ENCODE measurements at places on chromosomes 7 and 10.

DNA sequence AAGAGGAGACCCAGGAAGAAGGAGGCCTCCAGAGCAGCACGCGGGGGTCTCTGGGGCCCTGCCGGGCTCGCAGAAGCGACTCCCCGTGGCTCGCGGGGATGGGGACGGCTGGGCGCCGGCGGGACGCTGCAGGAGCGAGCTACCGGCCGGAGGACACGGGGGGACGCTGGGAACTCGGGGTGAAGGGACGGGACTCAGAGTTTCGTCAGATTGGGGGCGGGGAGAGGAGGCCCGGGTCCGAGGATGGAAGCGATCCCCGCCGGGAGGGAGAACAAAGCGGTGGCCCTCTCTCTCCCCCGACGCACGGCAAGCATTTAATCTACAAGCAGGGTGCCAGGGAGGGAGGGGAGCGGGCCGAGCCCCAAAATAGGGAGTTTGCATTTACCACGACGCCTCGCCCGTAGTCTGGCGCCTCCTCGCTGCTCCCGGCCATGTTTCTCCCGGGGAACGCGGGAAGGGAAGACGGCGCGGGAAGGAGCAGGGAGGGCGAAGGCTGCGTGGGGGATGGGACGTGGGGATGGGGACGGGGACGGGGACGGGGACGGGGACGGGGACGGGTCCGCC, at the start of gene PRTFDC1:
Gene PRTFDC1, minus strand, starts transcription at position 464 of the 564 bp plus-strand sequence. Its CDS starts 31 bp downstream, at position 433.
- no peak for DNase-seq

- no peak for DNase-seq
Observed at GRCh38 chr10:105702211-105702610, 1061.1 kb downstream of the SORCS3 start.

DNA sequence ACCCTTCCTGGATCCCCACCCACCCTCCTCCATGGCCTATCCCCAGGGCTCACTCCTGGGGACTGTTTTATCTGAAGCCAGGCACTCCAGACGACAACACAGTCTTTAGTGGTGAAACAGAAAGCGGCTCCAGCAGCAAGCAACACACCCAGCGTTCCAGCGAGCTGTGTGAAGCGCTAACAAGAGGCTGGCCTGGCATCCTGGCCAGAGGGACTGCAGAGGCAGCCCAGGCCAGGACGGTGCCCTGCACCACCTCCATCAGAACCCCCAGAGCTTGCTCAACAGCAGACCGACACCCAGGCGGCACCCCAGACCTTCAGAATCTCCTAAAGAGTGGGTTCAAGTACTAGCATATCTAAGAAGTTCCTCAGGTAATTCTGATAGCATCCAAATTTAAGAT, 2.0 kb upstream of the CPXM2 start:
- DNase-seq: no peak

- no peak for DNase-seq
Observed at GRCh38 chr7:25287291-25287690, 59.0 kb upstream of the NPVF start.

- DNase-seq: no peak
Observed at GRCh38 chr7:1093916-1094508, 6.1 kb downstream of the GPER1 start.

GRCh38 chr7:73707045-73707631, 12.3 kb downstream of the STX1A start:
- no peak for DNase-seq

DNA sequence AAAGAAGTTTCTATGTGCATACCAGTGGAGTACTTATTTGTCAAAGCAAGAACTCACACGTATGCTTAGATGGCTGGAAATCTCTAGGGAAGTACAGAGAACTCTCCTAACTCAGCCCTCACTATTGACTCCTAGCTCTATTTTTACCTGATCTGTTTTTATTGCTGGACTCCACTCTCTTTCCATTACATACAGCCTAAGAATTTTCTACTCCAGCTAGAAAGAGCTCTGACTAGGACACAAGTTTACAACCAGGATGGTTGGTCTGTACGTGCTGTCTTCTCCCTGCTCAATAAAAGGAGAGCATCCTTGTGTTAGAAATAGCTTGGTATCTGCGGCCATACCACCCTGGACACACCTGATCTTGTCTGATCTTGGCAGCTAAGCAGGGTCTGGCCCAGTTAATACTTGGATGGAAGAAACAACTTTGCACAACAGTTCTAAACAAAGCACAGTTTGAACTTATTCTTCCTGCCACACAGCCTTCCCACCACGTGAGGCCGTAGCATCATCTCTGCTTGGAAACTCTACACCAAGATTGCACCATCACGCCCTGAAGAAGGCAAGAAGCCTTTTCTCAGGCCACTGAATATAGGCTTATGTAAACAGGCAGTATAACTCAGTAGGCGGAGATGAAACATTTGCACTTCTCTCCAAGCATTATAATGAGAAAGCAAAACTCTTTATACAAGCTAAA, 50.7 kb downstream of the KCNMA1 start:
- no peak for DNase-seq

- DNase-seq: no peak
Observed at GRCh38 chr7:68146983-68147382, 1150.3 kb downstream of the TYW1 start.

DNA sequence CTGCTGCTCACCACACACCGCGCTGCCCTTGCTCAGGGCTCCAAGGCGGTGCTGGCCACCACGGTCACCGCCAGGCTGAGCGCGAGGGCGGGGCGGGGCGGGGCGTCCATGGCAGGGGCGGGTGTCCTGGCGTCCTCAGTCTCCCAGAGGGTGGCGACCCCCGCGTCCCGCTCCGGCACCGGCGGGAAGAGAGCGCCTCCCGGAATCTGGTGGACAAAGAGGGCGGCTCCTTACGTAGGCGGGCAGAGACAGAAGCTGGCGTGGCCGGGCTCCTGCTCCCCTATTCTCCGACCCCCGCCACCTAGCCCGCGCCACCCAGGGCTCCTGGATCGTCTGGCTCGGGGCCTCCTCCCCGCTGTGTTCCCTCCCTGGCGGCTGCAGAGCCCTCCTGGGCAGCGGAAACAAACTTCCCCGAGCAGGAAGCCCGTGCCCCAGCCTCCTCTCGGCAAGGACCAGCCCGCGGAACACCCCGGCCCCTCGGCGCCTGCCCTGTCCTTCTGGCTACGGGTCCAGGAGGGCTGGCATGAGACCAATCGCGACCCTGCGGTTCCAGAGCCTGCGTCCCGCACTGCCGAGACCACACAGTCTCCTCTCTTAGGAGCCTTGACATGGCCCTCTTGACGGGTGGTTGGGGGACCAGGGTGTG, 133.8 kb upstream of the ZNF92 start:
- no peak for DNase-seq

DNA sequence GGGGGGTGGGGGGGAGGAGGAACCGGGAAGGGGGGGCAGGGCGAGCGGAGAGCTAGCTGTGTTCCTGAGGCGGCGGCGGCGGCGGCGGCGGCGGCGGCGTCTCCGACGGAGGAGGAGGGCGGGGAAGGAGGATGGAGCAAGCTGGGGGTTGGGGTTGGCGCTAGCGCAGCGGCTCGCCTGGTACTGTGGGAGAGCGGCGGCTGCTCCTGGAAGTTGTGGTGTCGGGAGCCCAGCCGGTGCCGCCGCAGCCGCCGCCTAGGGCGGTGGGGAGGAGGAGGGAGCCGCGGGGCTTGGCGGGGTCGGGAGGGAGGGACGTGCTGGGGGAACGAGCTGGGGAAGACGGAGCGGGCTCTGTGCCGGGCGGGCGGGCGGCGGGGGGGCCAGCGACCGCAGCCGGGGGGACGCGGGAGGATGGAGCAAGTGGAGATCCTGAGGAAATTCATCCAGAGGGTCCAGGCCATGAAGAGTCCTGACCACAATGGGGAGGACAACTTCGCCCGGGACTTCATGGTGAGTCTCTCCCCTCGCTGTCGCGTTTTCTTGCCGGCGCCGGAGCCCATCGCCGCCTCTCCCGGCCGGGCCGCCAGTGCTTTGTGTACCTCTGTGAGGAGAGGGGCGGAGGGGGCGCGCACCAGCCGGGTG, at the start of gene PTPN12:
Gene PTPN12, plus strand, starts transcription at position 160 of the 642 bp plus-strand sequence. Its CDS starts 252 bp downstream, at position 412.
- no peak for DNase-seq

- no peak for DNase-seq
Observed at GRCh38 chr7:143934526-143935325, at the start of gene OR2F2. TSS of gene OR2F2 (plus strand) at chr7:143935233. CDS start at chr7:143935233, 0 bp downstream.

DNA sequence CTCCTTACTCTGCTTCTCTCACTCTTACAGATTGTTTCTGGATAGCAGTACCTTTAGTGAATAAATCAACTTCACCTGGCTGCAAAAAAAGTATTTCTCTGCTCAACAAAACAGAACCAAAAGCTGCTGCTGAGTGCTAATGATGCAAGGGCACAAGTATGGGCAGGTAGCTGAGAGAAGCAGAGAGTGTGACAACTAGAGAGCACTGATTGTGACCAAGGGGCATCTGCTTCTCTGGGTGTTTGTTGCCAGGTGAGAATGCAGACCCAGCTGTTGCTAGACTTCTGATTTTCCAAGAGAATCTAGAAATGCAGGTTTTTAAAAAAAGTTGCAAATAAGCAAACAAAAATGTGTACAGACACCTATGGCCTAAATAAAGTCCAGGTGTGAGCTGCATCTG, 25.3 kb upstream of the PPIF start:
- no peak for DNase-seq

GRCh38 chr10:55426138-55426537, 625.1 kb upstream of the PCDH15 start:
- no peak for DNase-seq

GRCh38 chr10:76286536-76286935, 855.1 kb downstream of the LRMDA start:
- DNase-seq: no peak

DNA sequence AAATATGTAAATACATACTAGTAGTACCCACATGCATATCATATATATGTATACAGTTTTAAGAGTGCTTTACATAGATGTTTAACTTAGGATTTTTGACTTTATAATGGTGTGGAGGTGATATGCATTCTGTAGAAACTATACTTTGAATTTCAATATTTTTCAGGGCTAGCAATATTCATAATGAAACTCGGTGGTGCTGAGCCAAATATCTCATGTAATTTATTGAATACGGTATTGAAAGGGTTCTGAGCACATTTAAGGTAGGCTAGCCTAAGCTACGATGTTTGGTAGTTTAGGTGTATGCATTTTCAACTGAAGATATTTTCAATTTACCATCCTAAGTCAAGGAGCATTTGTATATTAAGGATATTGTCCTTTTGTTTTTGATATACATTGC, 36.0 kb downstream of the ZNRF2 start:
- no peak for DNase-seq

DNA sequence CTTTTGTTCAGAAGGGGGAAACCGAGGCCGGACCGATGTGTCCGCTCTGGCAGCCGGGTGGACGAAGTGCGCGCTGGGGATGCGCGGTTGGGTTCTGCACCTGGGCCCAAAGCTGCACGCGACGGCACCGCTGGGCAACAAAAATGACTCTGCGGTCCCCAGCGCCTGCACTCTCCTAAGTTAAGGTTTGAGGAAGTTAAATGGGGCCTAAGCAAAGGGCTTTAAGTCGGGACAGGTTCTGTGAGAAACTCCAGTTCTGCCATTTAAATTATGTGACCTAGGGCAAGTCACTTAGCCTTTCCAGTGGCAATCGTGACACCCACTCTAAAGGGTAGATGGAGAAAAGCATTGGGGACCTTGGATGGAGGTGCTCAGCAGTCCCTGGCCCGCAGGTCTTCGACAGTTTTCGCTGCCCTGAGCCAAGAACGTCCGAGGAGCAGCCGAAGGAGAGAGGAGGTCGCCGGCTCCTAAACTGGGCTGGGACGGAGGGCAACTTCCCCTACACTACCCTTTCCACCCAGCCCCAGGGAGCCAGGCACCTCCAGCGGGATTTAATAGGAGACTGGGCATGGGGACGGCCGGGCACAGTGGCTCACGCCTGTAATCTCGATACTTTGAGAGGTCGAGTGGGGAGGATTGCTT, 534 bp upstream of the ACBD5 start:
- DNase-seq: no peak

DNA sequence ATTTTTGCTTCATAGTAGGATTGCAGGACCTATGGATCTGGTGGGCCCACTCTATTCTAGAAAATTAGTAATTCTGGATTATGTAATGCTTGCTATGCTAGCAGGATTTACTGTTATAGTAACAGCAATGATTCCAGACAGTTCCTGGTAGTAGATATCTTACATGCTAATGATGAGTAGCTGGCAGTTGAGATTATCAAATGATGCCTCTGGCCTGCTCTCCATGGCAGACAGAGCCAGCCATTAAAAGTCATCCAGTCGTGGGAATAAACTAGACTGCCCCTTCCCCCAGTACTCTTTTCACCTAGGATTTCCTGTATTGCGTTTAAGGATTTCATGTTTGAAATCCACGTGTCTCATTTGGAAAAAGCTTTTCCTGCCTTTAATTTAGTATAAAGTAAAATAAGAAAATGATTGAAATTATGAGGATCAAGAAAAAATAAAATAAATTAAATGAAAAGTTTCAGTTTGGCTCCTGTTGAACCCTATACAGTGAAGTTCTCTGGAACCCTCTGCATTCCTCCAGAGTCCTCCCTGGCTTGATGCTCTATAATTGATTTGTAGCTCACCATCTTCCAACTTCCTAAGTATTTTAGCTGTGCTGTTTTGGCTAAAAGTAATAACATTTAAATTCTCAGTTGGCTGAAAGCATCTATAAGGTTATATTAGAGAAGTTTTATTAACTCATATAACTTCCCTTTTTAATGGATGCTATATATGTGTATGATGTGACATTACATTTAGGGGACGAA, 14.6 kb downstream of the UMAD1 start:
- no peak for DNase-seq

- DNase-seq: no peak
Observed at GRCh38 chr10:49650724-49651034, 28.8 kb upstream of the C10orf53 start.

GRCh38 chr7:6078548-6078947, 47.4 kb downstream of the ANKRD61 start:
- DNase-seq: no peak
